Activated CD4-positive, alpha-beta T cell treated with anti-CD3 and anti-CD28 coated beads, Interleukin-2, Interleukin-6, amounts not matched to agents 100 ng/mL and 50 ng/mL, durations not matched to agents 16 hours and 8 hours (primary cell): ENCODE measurements at places on chromosomes 11 and 22.

GRCh38 chr11:28137832-28138231 is 29.6 kb downstream of the METTL15 start:
- DNase-seq = no peak

GRCh38 chr11:27460158-27460978 is 12.2 kb downstream of the LGR4 start:
- DNase-seq = no peak

DNA sequence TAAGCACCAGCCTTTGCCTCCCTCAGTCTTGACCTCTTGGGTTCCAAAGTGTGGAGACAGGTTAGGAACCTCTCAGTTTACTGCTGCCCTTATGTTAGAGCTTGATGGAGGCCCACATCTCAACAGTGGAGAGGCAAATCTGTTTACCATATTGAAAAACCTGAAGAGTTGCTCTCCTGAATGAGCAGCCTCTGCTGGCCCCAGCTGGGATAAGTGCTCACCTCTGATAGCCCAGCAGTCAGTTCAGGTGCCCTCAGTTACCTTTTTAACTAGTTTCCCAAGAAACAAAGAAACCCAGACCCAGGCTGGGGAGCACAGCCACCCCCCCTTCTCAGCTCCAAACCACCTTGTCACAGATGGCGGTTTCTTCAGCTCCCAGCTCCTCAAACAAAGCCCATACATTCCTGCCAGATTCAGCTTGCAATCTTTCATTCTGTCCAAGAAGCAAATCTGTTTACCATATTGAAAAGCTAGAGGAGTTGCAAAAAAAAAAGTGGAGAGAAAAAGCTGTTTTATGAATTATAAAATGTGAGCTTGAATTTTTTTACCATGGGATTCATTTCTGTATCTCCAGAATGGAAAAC is 57.2 kb downstream of the PPFIBP2 start:
- no peak for DNase-seq

DNA sequence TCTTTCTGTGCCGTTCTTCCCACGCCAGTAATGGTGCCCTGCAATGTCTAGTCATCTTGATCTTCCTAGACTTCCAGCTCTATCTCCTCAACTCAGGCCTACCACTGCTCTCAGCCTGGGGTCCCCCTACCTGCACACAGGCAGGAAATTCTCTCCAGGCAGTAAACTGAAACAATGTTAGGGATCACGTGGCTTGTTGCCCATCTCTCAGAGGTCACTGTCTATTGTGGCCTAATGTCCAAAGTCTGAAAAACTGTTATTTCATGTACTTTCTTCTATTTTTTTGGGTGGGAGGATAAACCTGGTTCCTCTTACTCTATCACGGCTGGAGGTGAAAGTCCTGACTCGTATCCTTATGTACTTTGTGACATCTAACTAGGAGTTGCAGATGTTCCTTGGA is 59.1 kb downstream of the CCDC34 start:
- DNase-seq = no peak

DNA sequence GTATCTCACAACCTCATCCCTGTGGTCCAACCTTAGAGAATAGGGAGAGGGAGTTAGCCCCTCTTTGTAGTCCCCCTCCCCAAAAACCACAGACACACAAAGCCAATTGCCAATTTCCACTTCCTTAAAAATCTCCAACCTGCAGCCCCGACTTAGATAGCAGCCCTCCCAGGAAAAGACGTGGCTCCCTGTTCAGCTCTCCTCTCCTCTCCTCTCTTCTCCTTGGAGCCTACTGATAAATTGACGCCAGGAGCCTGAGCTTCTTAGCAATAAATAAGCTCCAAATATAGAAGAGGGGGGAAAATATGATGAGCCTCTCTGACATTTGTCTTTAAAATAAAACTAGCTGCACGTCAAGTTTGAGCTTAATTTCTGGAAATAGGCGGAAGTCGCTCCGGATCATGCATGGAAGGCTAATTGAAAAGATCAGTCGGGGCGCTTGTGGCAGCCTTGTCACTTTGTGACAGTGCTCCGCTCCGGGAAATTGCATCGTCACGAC is 7.3 kb downstream of the PAX6 start:
- no peak for DNase-seq

DNA sequence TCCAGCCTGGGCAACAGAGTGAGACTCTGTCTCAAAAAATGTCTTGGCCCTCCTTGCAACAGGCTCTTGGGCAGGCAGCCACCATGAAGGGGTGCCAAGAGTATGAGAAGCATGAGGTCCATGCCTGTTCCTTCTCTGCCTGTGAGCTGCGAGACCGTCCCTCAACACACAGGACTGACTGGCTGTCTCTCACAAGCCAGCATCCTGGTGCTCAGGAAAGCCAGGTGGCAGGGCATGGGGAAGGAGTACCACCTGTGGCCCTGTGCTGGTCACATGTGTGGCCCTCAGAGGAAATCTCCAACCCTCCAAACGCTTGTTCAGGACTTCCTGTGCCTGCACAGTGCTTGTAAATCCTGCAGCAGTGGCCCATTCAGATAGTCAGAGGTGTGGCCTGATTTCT is 83.2 kb downstream of the ATXN10 start:
- DNase-seq = no peak

GRCh38 chr11:41826085-41826484 is 366.6 kb upstream of the LRRC4C start:
- no peak for DNase-seq

DNA sequence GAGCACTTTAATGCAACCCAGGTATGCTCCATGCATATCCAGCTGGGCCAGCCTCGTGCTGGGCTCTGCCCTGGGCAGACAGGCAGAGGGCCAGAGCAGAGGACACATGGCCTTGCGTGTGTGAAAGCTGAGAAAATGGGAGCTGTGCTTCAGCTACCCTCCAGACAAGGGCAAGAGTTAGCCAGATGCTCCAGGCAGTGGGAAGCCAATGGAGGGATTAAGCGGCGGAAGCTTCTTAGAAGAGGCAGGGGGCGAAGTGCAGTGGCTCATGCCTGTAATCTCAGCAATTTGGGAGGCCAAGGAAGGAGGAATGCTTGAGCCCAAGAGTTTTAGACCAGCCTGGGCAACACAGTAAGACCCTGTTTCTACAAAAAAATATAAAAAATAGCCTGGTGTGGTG is 9.8 kb upstream of the ARHGEF17 start:
- DNase-seq = no peak

- DNase-seq = no peak
These were observed 18.4 kb downstream of the PHF21A start for GRCh38 chr11:46102843-46103242.
